ENCODE measurements at places on chromosomes 6 and 20.

GRCh38 chr6:25456249-25457040 lies 177.3 kb downstream of the CARMIL1 start:
- DNase-seq: peak; percentile 81

DNA sequence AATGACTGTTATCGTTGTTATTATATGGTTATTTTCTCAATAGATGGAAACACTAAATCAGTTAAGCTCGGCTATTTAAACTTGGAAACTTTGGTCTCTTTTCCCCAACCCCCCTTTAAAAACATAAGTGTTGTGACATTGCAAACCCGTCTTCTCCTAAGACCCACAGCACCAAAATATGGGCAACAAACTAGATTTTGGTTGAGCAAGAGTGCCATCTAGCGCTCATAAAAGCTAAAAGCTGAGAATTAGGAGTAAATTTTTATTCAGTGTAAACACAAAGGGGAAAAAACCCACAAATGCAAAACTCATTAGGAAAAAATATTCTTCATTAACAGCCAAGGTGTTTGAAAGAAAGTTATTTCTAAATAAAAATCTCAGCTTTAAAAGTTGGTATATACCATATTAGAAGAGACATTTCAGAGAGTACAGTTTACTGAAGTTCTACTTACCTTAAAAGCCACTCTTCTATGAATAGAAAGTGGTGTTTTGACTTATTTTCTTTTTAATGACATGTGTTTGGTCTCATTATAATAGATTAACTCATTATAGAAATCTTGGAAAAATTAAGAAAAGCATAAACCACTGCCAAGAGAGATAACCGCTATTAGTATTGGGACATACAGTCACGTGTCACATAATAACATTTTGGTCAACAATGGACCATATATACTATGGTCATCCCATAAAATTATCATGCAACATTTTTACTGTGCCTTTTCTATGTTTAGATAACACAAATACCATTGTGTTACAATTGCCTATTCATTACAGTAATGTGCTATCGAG lies 21.1 kb downstream of the SESN1 start:
- DNase-seq: peak; percentile 91

DNA sequence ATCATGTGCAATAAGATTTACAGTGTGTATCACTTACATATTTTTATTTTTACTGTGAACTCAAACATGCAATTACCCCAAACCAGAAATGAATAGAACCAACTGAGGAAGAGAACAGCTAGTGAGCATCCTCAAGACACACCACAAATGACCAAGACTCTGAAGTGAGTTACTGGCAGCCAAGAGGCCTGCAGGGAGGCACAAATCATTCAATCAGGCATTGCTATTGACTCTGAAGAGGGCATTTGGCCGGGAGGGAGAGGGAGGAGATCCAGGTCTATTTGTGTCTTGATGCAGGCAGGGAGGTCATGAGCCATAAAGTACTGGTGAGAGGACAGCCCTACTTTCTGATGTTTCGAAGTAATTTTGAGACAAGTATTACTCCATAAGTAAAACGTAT lies 257.7 kb downstream of the BCKDHB start:
- no peak for DNase-seq

- peak; percentile 15 for DNase-seq
These were observed 211.2 kb downstream of the PHACTR1 start for GRCh38 chr6:12927746-12928145.

- no peak for DNase-seq
These were observed 395.4 kb upstream of the RGS17 start for GRCh38 chr6:153526479-153526878.

DNA sequence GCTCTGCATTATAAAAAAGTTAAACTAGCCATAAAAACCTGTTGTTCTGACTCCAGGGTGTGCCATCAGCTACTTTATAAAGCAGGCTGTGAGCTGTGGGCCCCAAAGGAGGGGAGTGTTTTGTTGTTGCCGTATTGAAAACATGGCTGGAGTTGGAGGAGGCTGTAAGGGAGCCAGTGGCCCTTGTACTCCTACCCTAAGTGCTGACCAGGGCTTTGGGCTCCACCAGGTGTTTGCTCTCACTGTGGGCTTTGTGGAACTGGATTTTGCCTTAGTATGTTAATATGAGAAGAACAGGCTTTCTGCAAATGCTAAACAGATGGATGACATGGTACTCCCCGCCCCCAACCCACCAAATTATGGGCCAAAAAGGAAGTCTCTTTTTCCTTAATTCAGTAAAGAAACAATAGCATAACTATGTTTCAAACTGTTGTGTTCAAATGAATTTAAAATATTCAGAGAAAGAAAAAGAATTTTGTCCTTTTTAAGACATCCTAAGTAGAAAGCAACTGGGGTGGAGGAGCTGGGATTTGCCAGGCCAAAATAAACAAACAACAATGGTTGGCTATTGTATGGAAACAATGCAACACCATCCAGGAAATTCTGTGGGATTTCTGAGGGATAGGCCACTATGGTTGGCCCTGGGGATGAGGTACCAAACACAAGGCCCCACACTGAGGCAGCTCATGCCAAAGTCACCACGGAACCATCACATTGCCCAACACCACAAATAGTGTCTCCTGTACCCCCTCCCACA lies 63.3 kb downstream of the PLCG1 start:
- DNase-seq: no peak

- DNase-seq: no peak
These were observed 57.0 kb downstream of the SLX4IP start for GRCh38 chr20:10492065-10492464.

- peak; percentile 95 for DNase-seq
These were observed 817.5 kb upstream of the SLC35B3 start for GRCh38 chr6:9252799-9253198.

DNA sequence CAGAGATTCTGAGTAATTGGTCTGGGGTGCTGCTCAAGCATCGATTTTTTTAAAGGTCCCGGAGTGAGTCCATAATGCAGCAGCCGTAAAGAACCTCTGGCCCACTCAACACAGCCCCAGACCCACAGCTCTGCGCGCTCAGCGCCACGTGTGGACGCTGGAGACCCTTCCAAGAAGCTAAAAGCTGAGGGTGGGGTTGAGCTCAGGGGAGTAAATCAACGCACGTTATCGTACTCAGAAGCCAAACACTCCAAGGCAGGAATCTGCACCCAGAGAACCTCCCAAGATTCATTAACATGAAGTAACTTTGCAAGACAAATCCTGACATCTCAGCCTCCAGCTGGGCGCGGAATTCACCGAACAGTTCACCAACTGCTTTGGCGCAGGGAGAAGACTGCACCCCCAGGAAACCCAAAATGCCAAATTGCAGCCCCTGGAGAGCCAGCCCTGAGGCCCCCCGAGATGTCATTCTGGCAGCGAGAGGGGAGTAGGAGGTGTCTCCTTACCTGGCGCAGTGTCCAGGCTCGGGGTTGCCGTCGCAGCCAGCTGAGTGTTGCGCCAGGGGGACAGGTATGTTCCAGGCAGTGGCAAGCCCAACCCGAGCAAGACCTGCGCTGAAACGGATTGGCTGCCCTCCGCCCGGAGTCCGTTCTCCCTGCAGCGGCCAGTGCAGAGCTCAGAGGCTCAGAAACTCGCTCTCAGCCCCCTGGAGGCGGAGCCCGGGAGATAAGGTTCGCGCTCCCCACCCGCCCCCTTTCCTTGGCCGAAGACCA lies at the start of gene COL21A1:
COL21A1 (minus strand) TSS at position 700 of the 773 bp plus-strand sequence. CDS start 64,962 bp downstream, outside the sequence.
- peak; percentile 83 for DNase-seq

DNA sequence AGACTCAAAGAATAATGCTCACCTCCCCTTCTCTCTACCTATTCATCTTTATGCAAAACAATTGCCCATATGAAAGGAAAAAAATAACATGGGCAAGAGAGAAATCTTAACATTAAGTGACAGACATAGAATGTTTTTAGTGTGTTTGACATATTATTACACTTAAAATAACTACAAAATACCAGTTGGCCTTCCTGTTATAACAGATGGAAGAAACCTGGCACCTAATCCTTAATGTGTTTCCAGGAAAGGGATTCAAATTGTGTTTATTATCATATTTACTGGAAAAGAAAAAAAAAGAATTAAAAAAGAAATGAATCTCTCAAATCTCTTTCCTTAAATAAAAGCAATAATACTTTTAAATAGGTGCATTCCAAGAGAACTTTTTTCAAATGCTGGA lies 158.6 kb downstream of the LAMP5 start:
- DNase-seq: no peak

GRCh38 chr6:123632641-123633040 lies 4.1 kb downstream of the TRDN start:
- DNase-seq: peak; percentile 90

DNA sequence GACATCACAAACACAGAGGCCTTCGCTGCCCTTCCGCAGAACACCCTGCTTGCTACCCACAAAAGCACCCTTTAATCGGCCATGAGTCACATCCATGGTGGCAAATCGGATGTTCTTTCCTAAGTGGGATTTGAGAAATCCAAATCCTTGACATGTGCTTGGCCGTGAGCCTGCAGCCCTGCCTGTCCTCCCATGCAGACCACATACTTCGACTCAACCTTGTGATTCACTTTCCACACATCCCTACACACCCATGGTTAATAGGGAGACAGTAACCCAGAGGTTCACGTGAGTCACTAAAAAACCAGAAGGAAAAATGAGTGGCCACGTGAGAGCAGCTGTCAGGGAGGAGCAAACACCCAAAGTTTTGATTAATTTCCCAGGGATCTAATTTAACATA lies 19.4 kb downstream of the RAMACL start:
- no peak for DNase-seq

DNA sequence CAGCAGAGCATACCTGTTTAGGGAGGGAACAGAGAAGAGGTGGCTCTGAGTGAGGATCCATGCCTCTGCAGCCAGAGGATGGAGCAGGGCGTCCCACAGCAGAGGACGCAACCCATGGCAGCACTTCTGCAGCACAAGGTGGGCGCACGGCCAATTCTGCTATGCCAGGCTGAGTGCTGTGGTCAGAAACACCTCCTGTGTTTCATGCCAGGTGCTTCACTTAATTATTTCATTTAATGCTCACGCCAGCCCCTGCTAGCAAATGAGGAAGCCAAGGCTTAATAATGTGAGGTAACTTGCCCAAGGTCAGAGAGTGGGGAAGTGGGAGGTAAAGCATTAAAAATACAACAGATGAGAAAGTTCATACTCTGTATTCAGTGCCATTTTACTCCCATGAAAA lies 68.5 kb upstream of the PTGIS start:
- no peak for DNase-seq

GRCh38 chr20:61492065-61492464 lies 240.0 kb downstream of the CDH4 start:
- DNase-seq: no peak

DNA sequence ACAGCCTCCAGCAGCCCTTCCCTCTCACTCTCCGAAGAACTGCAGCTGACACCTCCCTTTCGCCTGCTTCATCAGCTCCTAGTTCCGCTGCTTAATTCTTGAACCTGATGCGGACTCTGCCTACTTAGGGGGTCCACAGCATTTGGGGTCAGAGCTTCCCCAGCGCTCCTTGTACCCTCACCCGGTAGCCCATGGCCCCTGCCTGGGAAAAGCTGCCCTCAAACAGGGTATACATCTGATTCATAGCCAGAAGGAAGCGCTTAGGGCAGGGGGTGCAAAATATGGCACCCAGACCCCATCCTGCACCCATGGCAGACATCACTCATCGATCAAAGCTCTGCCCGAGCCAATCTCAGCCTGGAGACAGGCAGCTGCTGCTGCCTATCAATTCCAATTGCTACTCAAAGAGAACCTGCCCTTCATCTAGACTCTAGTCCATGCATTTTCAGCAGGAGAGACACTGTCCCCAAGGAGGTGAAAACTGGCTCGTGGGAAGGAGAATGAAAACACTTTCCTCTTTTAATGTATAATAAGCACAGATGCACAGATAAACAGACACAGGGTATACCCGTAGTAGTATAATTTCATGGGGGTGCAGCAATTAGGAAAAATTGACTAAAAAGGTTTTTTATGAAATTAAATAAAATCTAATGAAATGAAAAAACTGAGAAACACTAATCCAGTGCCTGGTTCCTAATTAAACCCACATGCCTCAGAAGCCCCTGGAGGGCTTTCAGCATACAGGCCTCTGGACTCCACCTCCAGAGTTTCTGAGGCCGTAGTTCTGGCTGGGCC lies 194.8 kb downstream of the PREX1 start:
- no peak for DNase-seq

- DNase-seq: no peak
These were observed 178.2 kb downstream of the FOXC1 start for GRCh38 chr6:1787894-1788293.

DNA sequence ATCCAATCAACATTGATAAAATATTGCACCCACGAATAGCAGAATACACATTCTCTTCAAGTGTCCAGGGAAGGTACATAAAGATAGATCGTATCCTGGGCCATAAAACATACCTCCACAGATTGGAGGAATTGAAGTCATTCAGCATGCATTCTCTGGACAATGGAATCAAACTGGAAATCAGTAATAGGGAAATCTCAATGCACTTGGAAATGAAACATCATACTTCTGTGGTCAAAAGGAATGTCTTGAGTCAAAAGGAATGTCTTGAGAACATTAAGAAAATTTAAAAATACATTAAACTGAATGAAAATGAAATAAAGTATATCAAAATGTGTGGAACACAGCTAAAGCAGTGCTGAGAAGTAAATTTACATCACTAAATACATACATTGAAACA lies 138.8 kb downstream of the TFAP2A start:
- no peak for DNase-seq

DNA sequence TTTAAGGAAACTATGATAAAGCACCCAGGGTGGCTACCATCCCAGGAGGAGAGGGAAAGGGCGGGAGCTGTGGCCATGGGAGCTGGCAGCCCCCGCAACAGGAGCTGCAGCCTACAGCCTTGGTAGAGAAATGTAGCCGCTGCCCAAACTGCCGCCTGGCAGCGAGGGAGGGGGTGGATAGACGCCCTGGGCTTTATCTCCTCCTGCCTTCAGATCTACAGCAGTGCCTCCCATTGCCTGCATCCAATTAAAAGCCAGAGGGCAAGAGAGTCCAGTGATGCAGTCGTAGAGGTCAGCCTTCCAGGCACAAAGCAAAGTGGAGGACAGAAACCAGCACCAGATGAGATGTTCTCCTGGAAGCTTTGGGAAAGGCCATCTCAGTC lies 35.0 kb upstream of the ZFAND3 start:
- peak; percentile 87 for DNase-seq

GRCh38 chr20:11060423-11061185 lies 386.8 kb upstream of the JAG1 start:
- no peak for DNase-seq

- DNase-seq: no peak
These were observed 156.0 kb downstream of the LY86 start for GRCh38 chr6:6744551-6744950.
